ENCODE measurements at places on chromosomes 4 and X.

DNA sequence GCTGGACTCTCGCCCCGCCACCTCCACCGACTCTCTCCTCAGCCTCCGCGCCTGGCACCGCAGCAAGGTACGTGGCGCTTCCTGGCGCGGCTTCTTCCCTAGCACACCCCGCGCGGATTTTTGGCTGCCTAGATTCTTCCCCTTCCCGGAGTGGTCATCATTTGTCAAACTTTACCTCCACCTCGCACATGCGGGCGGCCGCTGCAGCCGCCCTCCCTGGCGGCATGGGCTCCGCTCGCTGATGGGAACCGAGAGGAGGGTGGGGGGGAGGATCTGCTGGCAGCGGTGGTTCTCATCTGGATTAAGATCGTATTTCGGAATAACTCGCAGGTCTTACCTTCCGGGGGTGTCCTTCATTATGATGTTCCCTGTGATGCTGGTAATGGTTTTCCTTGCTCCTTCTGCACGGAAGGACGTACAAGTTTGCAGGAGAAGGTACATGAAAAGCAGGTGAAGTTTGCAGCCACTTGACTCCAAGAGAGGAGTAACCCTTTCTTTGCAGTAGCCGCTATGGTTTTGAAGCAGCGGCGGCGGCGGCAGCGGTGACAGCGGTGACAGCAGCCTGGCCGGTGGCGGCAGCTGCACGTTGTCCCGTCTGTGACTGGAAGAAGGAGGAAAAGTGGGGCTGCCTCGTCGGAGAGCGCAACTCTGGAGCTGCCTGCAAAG is 2183.9 kb upstream of the TENM3 start:
- no peak for DNase-seq

DNA sequence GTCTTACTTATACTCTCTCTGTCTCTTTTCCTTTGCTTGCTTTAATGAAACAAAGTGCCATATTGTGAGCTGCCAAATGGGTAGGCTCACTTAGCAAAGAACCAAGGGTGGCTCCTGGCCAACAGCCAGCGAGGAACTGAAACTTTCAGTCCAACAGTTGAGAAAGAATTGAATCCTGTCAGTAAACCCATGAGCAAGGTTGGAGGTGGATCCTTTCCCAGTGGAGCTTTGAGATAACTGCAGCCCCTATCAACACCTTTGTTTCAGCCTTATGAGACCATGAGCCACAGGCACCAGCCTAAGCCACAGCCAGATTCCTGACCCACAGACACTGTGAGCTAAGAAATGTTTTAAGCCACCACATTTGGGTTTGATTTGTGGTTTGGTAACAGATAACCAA is 362.2 kb downstream of the PDGFC start:
- no peak for DNase-seq

GRCh38 chrX:107982356-107982755 is at the start of gene TEX13B:
Gene TEX13B, minus strand, starts transcription at chrX:107982370. Its CDS starts 243 bp downstream, at chrX:107982127.
- no peak for DNase-seq

DNA sequence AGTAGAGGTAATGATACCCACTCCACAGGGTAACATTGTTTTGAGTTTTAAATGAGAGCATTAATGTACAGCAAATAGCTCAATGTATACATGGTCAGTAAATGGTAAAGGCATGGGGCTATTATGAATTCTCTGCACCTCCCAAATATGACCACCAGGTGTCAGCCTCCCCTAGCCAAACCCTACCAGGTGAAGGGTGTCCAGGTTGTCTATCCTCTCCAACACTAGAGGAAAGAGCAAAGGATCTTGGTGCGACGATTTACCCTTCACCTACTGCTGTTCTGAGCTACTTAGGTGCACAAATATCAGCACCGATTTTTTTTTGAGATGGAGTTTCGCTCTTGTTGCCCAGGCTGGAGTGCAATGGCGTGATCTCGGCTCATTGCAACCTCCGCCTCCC is 26.5 kb upstream of the XIAP start:
- DNase-seq, result peak; percentile 68

- DNase-seq, result no peak
These were observed 260.5 kb downstream of the IQCM start for GRCh38 chr4:149555146-149555545.

GRCh38 chr4:99405433-99406115 is 29.6 kb downstream of the ADH7 start:
- DNase-seq, result peak; percentile 60

DNA sequence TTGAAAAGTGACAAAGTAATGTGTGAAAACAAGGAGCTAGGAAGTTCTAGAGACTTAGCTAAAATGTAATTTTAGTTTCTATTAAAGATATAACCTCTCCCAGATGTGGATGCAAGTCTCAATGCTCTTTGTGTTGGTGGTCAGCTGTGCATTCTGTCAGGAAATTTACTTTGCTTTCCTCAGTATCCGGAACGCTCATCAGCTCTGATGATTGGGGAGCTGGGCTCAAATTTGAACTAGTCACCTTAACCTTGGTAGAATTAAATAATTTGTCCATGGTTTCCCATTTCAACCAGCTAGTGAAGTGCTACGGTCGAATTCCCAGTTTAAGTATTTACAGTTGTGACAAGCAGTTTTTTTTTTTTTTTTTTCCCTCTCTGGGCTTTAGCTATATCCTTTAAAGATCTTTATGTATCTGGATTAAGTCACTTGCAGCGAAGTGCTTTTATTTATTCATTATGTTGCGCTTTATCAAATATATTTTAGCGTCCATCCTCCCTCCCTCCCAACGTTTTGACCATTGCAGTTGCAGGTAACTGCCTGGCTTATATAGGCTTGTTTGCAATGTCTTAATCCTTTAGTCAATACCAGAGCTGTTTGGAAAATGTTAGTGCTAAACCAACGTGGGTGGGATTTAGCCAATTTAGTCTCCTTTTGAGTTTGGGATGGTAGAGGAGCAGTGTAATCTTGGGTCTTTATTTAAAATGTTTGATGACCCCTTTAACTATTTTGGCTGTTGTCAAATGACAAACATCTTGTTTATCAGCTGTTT is 2.1 kb downstream of the OGT start:
- DNase-seq, result no peak

- no peak for DNase-seq
These were observed 20.1 kb downstream of the ZNF185 start for GRCh38 chrX:152917656-152918579.
